ENCODE measurements at places on chromosomes 16 and 17. TPM values are rescaled to one million over a fixed set of nuclear protein-coding genes. Genes with fewer than 3 reads are reported as not detected.

DNA sequence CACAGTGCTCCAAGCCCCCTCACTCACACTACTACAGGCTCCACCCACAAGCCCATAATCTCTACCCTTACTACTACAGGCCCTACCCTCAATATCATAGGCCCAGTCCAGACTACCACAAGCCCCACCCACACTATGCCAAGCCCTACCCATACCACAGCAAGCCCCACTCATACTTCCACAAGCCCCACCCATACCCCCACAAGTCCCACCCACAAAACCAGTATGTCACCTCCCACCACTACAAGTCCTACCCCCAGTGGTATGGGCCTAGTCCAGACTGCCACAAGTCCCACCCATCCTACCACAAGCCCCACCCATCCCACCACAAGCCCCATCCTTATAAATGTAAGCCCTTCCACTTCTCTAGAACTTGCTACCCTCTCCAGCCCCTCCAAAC is 13.8 kb downstream of the RIPOR1 start:
- H3K36me3 ChIP-seq: peaks cover 23% of the 10 kb centered on the region
- H3K4me3 ChIP-seq: no peak overlapping the region
- peaks cover 2% of the 10 kb centered on the region for H3K27me3 ChIP-seq
- H3K4me1 ChIP-seq: peaks cover 45% of the 10 kb centered on the region

TBC1D3E gene
- total RNA-seq: not detected

DNA sequence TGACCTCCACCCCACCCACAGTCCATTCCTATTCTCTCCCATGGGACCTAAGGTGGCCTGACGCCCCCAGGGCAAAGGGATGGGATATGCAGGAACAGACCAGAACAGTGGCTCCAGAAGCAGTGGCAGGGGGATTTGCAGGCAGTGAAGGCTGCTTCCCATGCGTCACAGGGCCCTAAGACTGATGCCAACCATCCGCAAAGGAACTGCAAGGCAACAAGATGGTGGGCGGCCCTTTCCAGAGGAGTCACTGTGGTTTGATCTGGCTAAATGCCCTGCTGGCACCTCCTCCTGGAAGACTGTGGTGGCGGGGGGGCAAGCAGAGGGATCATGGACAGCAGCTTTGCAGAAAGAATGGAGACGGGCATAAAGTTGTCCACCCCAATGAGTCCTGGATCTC is 4.4 kb upstream of the SLC39A11 start:
- H3K27ac ChIP-seq: no peak overlapping the region
- H3K4me3 ChIP-seq: no peak overlapping the region
- peaks cover 13% of the 10 kb centered on the region for H3K27me3 ChIP-seq
- no peaks in the 10 kb centered on the region for H3K36me3 ChIP-seq
- H3K4me1 ChIP-seq: peaks cover 7% of the 10 kb centered on the region

DNA sequence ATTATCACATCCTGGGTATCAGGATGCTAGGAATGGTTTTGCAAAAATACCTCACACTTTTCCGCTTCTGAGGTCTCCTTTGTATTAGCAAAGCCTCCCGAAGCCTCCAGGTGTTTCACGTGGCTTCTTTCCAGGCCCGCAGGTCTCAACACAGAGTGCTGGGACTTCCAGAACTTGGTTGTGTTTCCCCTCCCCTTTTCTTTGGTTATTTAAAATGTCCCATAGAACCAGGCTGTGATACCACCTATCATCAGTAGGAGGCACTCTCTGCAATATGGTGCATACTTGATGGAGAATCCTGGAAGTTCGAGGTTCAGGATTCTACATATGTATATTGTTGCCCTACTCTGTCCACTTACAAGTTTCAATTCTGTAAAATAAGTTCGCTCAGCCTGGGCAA is 28.8 kb downstream of the ATP2C2 start:
- peaks cover 28% of the 10 kb centered on the region for H3K27me3 ChIP-seq
- no peak overlapping the region for H3K4me3 ChIP-seq
- H3K4me1 ChIP-seq: no peaks in the 10 kb centered on the region
- H3K27ac ChIP-seq: no peak overlapping the region
- H3K36me3 ChIP-seq: no peaks in the 10 kb centered on the region

- H3K4me3 ChIP-seq: no peak overlapping the region
- H3K27me3 ChIP-seq: peaks cover 7% of the 10 kb centered on the region
- no peak overlapping the region for H3K27ac ChIP-seq
- no peaks in the 10 kb centered on the region for H3K36me3 ChIP-seq
Measured at GRCh38 chr17:74408815-74409214, 23.1 kb upstream of the GPRC5C start.

GRCh38 chr16:89233678-89234490 is 16.4 kb downstream of the ZNF778 start:
- no peak overlapping the region for H3K27ac ChIP-seq
- DNase-seq: no peak
- H3K36me3 ChIP-seq: peaks cover 42% of the 10 kb centered on the region
- no peak overlapping the region for H3K4me3 ChIP-seq
- H3K4me1 ChIP-seq: no peaks in the 10 kb centered on the region
- no peaks in the 10 kb centered on the region for H3K27me3 ChIP-seq

DNA sequence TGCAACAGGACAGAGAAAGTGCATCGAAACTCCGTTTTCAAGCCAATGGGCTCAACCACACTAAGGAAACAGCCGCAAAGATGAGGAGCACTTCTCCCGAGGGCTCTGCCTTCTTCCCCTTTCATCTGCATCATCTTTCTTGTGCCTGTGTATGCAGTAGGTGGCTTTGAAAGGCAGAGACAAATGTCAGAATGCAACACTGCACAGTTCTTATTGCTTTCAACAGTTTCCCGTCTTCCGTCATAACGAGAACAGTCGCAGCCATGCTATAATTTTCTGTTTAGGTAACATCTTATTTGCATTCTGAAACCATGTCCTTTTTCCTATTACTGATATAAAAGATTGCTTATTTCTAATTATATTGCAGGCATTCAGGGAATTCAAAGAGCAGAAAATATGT is 205.2 kb downstream of the SLC39A11 start:
- no peak for DNase-seq
- H3K27ac ChIP-seq: no peak overlapping the region
- H3K4me3 ChIP-seq: no peak overlapping the region
- peaks cover 5% of the 10 kb centered on the region for H3K36me3 ChIP-seq
- H3K4me1 ChIP-seq: peaks cover 7% of the 10 kb centered on the region
- no peaks in the 10 kb centered on the region for H3K27me3 ChIP-seq

GRCh38 chr16:766820-767640 is 6.5 kb downstream of the MSLN start:
- no peaks in the 10 kb centered on the region for H3K4me1 ChIP-seq
- no peak overlapping the region for H3K4me3 ChIP-seq
- H3K27me3 ChIP-seq: no peaks in the 10 kb centered on the region

- H3K27me3 ChIP-seq: peaks cover 3% of the 10 kb centered on the region
- no peak overlapping the region for H3K4me3 ChIP-seq
- H3K36me3 ChIP-seq: no peaks in the 10 kb centered on the region
Measured at GRCh38 chr17:13362341-13363122, 239.2 kb downstream of the HS3ST3A1 start.

- no peaks in the 10 kb centered on the region for H3K4me1 ChIP-seq
- no peaks in the 10 kb centered on the region for H3K36me3 ChIP-seq
- peaks cover 13% of the 10 kb centered on the region for H3K27me3 ChIP-seq
- H3K27ac ChIP-seq: no peak overlapping the region
Measured at GRCh38 chr17:58779446-58779845, 23.8 kb downstream of the PPM1E start.

DNA sequence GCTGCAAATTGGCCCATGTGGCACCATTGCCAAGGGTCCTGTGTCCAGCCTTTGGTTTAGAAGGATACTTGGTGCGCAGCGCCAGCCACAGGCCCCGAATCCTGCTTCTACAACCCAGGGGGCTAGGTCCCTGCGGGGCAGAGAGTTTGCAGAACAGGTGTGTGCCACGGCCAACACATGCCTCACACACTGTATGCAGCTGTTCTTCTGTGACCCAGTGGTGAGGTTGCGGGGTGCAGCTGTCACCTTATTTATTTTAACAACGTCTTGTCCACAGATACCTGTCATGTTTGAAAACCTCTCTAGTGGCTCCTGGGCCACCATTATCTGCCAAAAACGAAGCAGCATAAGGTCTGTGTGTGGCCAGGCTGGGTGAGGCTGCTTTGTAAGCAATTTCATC is 11.6 kb downstream of the CBFA2T3 start:
- peaks cover 4% of the 10 kb centered on the region for H3K4me1 ChIP-seq
- no peak overlapping the region for H3K4me3 ChIP-seq
- H3K27ac ChIP-seq: no peak overlapping the region
- DNase-seq: no peak
- no peaks in the 10 kb centered on the region for H3K36me3 ChIP-seq

DNA sequence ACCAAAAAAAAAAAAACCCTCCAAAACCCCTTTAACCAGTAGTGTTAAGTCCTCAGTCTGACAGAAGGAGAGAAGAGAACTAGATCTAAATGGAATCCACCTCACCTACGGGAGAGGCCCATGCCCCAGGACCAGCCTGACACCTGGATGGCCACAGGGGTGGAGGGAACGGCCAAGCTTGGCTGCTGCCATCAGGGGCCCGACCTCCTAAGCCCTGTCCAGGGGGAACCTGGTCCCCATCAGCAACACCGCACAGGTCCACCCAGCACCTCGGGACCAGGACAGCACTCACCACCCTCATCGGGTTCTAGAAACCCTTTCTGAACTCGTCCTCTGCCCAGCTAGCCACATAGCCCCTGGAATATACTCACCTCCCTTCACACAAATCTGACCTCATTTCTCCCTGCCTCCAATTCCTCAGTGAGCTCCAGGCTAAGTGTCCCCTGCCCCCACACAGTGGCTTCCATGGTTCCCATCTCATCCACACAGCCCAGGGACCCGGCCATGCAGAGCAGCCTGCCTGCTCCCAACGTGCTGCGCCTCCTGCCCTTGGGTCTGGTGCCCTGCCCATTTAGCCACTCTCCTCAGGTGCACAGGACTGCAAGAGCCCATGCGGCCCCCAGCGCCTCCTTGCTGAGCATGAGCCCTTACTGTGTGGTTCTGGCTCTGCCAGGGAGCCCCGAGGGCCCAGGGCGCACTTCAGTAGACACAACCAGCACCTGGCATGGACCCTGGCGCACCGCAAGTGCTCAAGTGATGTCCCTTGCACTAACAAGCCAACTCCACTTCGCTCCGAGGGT is 18.3 kb upstream of the CYTH1 start:
- H3K27ac ChIP-seq: peak overlapping the region; percentile 18
- no peaks in the 10 kb centered on the region for H3K27me3 ChIP-seq
- H3K36me3 ChIP-seq: peaks cover 81% of the 10 kb centered on the region
- no peak overlapping the region for H3K4me3 ChIP-seq
- peaks cover 78% of the 10 kb centered on the region for H3K4me1 ChIP-seq

- no peaks in the 10 kb centered on the region for H3K36me3 ChIP-seq
- no peaks in the 10 kb centered on the region for H3K27me3 ChIP-seq
Measured at GRCh38 chr17:21395764-21396163, 19.6 kb downstream of the KCNJ12 start.

GRCh38 chr16:79519448-79519847 is 81.1 kb downstream of the MAF start:
- no peak overlapping the region for H3K4me3 ChIP-seq
- peaks cover 6% of the 10 kb centered on the region for H3K4me1 ChIP-seq
- no peak for DNase-seq
- H3K27me3 ChIP-seq: peaks cover 13% of the 10 kb centered on the region
- H3K27ac ChIP-seq: no peak overlapping the region

PTX4 gene
- total RNA-seq: not detected

IKZF3 gene
- 38.2 TPM for total RNA-seq

GRCh38 chr17:226108-227077 is 44.9 kb upstream of the DOC2B start:
- no peak overlapping the region for H3K4me3 ChIP-seq
- DNase-seq: no peak
- H3K27ac ChIP-seq: no peak overlapping the region
- no peaks in the 10 kb centered on the region for H3K27me3 ChIP-seq
- H3K36me3 ChIP-seq: no peaks in the 10 kb centered on the region

ABI3 gene
- total RNA-seq: 48.2 TPM

DNA sequence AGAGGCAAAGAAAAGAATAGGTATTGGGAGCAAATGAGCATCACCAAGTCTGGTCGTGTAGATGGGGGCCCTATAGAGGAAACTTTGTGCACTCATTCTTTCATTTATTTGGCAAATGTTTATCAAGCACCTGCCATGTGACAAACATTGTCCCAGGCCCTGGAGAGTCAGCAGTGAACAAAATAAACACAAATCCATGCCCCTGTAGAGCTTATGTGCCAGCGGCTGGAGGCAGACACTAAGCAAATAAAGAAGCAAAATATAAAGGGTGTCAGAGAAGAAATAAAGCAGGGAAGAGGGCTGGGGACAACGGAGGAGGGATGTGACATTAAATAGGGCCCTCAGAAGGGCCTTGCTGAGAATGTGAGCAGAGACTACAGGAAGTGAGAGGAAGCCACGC is 45.5 kb downstream of the KATNIP start:
- no peak overlapping the region for H3K27ac ChIP-seq
- no peaks in the 10 kb centered on the region for H3K27me3 ChIP-seq
- H3K36me3 ChIP-seq: no peaks in the 10 kb centered on the region
- H3K4me1 ChIP-seq: no peaks in the 10 kb centered on the region

GRCh38 chr16:7614021-7614795 is 281.6 kb downstream of the RBFOX1 start:
- H3K36me3 ChIP-seq: no peaks in the 10 kb centered on the region
- no peaks in the 10 kb centered on the region for H3K4me1 ChIP-seq
- H3K27me3 ChIP-seq: no peaks in the 10 kb centered on the region
- no peak for DNase-seq
- no peak overlapping the region for H3K27ac ChIP-seq

GRCh38 chr17:73772107-73772705 is 128.0 kb upstream of the SDK2 start:
- no peaks in the 10 kb centered on the region for H3K36me3 ChIP-seq
- H3K4me3 ChIP-seq: no peak overlapping the region
- H3K27ac ChIP-seq: no peak overlapping the region
- DNase-seq: no peak
- peaks cover 4% of the 10 kb centered on the region for H3K27me3 ChIP-seq

GRCh38 chr16:3295209-3295608 is 10.0 kb downstream of the TIGD7 start:
- no peaks in the 10 kb centered on the region for H3K4me1 ChIP-seq
- H3K27ac ChIP-seq: no peak overlapping the region
- H3K27me3 ChIP-seq: no peaks in the 10 kb centered on the region
- H3K36me3 ChIP-seq: peaks cover 77% of the 10 kb centered on the region
- no peak for DNase-seq

GRCh38 chr16:81519301-81520150 is 74.9 kb downstream of the CMIP start:
- peak overlapping the region; percentile 69 for H3K27ac ChIP-seq
- peaks cover 62% of the 10 kb centered on the region for H3K4me1 ChIP-seq
- no peaks in the 10 kb centered on the region for H3K27me3 ChIP-seq
- H3K4me3 ChIP-seq: no peak overlapping the region
- peaks cover 8% of the 10 kb centered on the region for H3K36me3 ChIP-seq

Data from activated CD4-positive, alpha-beta memory T cell treated with anti-CD3 and anti-CD28 coated beads, Interleukin-2, amount 10 ng/mL, durations not matched to agents 7 days and 5 days (primary cell).